NCI-H1417 (cell line): ENCODE measurements at places on chromosomes 1 and 21.

DNA sequence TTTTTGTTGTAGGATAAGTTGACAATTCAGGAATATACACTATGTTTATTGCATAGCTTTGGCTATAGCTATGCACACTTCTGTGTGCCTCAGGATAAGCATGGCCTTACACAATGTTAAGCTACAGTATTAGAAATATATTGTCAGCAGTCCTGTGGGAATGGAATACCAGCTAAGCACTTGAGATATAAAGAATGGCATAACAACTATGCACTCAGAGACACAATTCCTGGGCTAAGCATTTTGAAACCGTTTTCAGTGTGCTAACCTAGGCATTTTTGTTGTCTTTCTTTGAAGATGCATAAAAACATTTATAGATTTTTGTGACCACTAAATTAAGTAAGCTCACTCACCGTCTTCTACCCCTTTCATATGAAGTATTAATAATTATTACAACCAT is 46.8 kb downstream of the TMPRSS15 start:
- DNase-seq, result no peak

- peak; percentile 91 for DNase-seq
These were observed 104.6 kb downstream of the DIRAS3 start for GRCh38 chr1:67945733-67946374.

GRCh38 chr21:39258207-39258606 is 55.2 kb downstream of the BRWD1 start:
- peak; percentile 92 for DNase-seq

DNA sequence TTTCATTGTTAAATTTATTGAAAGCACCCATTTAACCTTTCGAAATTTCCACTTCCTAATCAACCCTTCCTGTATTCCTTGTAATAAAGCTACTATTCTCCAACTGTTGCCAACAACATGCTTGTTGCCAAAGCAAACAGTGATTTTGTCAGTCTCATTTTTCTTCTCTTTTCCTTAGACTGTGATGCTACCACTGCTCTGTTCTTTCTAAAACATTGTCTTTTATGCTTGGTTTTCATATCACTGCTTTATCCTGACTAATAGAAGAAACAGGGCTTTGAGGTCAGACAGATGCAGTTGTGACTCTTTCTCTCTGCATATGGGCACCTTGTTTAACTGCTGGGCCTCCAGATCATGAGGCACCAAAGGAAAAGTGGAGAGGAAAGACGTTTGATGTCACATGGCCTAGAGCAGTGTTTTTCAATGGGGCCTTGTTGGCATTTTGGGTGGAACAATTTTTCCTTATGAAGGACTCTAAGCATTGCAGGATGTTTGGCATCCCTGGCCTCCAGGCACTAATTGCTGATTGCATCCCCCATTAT is 56.1 kb downstream of the HMCN1 start:
- DNase-seq, result no peak

GRCh38 chr1:172339842-172340241 is 80.6 kb upstream of the C1orf105 start:
- DNase-seq, result no peak

DNA sequence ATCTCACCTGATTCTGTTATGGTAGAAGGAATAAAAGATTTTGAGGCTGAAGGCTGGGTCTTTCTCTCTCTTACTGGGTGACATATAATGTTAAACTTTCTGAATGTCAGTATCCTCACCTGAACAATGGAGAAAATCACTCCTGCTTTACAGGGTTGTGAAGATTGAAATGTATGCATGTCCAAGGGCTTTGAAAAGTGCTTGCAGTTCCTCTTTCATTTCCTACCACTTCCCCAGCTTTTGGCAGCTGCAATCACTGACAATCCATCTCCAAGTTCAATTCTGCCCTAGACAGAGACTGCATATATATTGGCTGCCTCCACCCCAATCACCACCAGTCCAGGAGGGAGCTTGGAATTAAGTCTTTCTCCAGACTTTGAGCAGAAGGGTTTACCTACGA is 39.8 kb downstream of the FAM78B start:
- DNase-seq, result no peak

GRCh38 chr21:42307106-42307505 is 8.1 kb downstream of the TFF3 start:
- peak; percentile 68 for DNase-seq

DNA sequence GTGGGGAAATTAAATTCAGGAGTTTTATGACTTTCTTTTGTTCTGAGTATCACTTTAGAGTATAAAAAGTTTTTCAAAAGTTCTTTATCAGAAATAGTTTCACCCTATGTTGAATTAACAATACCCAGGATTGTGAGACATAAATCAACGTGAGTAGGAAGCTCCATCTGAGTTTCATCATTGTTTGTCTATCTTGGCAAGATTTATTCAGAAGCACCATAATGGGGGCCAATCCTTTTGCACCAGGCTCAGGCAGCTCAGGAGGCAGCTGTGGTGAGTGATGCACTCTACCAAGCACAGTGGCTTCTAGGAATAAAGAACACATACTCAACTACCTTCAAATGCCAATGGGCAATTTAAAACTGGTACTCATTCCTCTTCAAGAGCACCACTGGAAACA is 12.0 kb downstream of the CREG1 start:
- DNase-seq, result no peak

DNA sequence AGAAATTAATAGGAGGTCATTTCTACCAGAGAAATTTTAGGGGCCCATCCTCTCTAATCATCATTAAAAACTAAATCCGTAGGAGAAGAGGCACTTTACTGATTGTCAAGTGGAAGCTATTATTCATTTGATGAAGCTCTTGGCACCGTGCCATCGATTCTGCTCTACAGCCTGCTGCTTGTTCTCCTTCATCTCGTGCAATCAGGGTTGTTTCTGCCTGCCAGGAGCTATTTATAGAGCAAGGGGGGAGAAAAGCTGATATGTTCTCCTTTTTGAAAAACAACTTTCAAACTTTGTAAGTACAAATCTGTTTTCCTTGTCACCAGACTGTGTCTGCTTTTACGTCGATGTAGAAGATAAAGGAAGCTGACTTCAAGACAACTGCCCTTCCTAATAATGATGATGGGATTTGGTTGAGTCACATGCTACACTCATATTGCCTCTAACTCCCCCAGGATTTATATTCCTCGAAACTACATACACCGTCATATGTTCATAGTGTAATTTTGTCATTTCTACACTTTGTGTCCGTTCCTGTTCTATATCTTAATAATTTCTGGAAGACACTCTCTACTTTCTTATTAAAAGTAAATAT is 169.6 kb upstream of the LHX8 start:
- DNase-seq, result peak; percentile 87
